Activated T-cell treated with anti-CD3 and anti-CD28 coated beads for 24 hours (primary cell): ENCODE measurements at places on chromosomes 3 and 15.

DNA sequence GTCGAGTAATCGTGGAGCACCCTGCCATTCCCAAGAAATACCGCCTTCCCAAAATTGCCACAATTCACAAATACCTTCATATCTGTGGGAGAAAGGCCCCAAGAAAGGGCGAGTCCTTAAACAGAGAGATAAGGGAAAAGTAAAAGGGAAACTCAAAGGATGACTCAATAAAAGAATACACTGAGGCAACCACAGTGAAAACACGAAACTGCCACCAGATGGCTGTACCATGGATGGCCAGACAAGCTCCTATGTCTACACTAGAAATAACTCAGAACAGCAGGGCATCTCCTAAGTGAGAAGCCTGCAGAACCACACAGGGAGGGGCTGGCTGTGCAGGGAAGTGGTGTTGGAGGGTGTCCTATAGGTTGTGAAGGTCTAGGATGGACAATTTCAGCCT, 25.0 kb downstream of the SRGAP3 start:
- DNase-seq: peak; percentile 5

GRCh38 chr15:91660174-91660649, 193.3 kb upstream of the SLCO3A1 start:
- DNase-seq: no peak

DNA sequence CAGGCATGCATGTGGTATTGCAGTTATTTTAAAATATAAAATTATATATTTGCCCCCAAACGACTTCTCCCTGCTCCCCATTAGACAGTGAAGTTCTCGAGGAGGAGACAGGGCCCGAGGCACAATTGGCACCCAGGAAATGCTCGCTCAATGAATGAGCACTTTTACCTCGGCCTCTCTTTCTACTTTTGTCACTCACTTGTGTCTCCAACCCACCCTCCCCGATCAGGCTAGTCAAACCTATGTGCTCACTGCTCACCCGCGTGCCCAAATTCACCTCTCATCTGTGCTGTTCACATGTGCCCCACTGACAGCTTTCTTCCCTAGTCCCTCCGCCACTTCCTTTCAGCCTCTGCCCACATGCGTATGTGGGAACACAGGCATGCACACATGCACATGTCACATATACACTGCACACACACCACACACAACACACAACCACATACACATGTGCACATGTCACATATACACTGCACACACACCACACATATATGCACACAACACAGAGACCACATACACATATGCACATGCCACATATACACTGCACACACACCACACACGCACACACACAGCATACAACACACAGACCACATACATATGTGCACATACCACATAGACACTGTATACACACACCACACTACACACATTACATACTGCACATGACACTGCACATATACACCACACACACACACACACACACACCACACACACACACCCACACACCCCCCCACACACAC, 46.3 kb upstream of the DLG1 start:
- no peak for DNase-seq

DNA sequence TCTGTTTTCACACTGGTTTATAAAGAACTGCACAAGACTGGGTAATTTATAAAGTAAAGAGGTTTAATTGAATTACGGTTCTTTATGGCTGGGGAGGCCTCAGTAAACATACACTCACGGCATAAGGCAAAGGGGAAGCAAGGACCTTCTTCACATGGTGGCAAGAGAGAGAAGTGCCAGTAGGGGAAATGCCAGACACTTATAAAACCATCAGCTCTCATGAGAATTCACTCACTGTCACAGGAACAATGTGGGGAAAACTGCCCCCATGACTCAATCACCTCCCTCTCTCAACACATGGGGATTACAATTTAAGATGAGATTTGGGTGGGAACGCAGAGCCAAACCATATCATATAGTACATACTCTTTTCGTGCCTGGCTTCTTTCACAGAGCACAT, 42.4 kb downstream of the MAP2K1 start:
- DNase-seq: no peak

- DNase-seq: peak; percentile 62
These were observed 9.2 kb upstream of the RBSN start for GRCh38 chr3:15108082-15108545.
